ENCODE measurements at places on chromosomes 5 and 9.
A peak's percentile ranks its signal among the peaks of the same experiment; 100 is the strongest.

DNA sequence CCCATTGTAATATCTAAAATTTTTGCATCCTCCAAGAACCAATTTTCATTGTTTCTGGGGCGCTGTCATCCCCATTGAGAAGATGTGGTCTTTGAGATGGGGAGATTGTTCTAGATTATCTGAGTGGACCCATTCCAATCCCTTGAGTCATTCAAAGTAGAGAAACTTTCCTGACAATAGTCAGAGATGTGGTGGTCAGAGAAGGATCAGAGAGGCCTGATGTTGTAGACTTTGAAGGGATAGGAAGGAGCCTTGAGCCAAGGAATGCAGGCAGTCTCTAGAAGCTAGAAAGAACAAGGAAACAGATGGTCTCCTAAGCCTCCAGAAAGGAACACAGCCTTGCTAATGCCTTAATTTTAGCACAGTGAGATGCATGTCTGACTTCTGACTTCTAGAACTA lies 80.4 kb downstream of the TEK start:
- no peak for DNase-seq

GRCh38 chr9:35627575-35627974 lies 9.4 kb upstream of the CD72 start:
- no peak for DNase-seq

DNA sequence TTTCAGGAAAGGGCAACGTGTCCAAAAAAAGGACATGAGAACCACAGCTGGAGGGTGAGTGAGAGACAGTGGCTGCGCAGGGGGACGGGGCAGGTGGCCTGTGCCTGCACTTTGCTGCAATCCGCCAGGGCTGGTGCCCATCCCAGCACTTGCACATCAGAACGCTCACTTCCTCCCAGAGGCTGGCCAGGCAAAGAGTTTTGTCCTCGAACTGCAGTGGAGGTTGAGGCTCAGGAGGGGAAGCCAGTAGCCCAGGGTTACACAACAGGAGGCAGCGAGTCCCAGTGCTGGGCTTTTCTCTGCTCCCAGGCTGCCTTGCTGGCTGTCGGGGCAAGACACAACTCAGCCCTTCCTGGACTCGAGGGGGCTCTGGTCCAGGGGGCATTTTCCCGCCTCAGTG lies 33.1 kb downstream of the CRB2 start:
- no peak for DNase-seq

DNA sequence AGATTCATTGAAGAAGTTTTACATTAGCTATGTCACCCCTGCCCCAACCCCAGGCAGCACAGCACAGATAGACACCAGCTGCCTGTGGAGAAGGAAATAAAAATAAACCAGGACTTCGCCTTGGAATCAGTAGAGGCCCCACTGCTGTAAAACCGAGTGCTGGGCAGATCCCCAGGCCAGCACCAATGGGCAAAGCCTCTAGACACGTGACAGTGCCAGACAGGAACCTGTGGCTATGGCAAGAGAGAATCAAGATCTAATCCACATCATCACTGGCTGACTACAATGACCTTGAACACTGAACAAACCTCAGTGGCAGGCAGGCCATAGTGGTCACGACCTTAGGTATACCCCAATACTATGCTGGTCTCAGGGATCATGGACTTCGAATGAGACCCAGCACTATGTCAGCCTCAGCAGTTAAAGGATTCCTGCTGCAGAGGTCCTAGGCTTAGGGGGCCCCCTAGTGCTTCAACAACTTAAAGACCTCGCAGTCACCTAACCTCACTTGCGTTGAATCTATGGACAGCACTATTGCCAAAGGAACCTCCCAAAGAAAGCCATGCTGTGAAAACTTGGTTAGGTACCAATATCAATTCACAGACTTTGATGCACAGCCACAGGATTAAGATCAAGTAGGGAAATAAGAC lies 2118.6 kb upstream of the C9orf72 start:
- DNase-seq: peak; percentile 2

Data from putamen (tissue), 1 donor.